Amygdala (tissue), 56 donors: ENCODE measurements at places on chromosomes 13 and 19.

DNA sequence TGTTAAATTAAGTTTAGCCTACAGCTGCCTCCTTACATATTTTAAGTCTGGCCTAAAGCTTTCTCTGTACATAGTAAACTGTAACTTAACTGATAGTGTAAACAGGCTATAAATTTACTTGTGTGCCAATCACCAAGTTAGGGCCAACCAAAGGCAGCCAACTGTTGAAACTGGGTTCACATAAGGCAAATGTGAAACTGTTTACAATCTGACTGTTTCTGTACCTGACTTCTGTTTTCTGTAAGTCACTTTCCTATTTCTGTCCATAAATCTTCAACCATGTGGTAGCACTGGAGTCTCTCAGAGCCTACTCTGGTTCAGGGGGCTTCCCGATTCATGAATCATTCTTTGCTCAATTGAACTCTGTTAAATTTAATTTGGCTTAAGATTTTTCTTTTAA, 103.1 kb downstream of the RAP2A start:
- DNase-seq = no peak

DNA sequence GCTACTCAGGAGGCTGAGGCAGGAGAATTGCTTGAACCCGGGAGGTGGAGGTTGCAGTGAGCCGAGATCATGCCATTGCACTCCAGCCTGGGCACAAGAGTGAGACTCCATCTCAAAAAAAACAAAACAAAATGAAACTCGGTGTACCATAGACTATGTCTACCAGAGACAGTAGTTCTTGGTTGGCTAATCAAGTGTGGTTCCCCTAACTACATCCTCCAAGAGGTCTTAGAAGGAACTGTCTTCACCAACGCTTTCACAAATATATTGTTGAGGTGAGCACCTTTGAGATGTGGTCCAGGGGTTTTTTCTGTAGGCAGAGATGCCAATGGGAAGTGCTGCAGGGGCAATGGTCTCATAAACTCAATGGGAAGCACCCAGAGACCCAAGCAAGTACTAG, 48.0 kb downstream of the RFC3 start:
- DNase-seq = no peak

DNA sequence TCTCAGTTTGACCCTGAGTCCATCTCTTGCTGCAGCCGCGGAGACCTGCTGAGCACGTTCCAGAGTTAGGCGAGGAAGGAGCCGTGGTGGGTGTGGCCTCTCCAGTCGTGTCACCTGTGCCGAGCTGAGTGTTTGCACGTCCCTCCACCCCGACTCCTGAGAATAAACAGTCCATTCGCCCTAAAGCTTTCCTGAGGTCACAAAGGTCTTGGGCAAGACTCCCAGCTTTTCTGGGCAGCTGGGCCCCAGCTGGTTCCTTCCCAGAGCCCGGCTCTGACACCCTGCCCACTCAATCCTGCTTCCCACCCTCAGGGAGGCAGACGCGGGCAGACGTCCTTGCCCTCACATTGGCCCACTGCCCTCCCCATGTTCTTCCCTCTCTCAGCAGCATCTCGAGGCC, 142.2 kb downstream of the KCTD15 start:
- no peak for DNase-seq

DNA sequence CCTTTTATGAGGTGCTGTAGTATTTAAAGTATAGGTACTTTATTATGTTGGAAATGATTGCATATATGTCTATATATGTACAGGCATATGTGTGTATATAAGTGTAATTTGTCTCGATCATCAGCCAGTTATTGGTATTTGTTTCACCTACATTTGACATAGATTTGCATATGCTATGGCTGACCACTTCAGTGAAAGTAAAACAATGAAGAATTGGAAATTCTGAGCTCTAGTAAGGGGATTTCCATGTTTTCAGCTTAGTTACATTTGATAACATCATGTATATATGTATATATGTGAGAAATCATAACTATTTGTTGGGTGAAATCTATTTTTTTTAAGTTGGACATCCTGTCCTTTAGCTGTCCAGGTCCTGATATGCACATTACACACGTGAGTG, 1303.9 kb downstream of the EFNB2 start:
- DNase-seq = no peak

DNA sequence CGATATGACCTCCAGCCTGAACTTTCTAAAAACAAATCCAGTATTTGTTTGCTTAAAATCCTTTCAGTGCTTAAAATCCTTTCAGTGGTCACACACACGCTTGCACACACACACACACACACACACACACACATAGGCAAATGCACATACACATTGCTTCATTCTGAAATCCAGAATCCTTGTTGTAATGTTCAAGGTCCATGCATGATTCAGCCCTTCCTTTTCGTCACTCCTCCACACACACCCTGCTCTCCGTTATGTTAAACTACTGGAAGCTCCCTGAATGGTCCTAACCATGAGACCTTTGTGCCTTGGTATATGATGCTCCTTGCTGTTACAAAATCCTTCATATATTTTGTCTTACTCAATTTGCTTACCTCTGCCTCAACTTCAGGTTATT, 44.9 kb downstream of the SERTM1 start:
- DNase-seq = no peak

DNA sequence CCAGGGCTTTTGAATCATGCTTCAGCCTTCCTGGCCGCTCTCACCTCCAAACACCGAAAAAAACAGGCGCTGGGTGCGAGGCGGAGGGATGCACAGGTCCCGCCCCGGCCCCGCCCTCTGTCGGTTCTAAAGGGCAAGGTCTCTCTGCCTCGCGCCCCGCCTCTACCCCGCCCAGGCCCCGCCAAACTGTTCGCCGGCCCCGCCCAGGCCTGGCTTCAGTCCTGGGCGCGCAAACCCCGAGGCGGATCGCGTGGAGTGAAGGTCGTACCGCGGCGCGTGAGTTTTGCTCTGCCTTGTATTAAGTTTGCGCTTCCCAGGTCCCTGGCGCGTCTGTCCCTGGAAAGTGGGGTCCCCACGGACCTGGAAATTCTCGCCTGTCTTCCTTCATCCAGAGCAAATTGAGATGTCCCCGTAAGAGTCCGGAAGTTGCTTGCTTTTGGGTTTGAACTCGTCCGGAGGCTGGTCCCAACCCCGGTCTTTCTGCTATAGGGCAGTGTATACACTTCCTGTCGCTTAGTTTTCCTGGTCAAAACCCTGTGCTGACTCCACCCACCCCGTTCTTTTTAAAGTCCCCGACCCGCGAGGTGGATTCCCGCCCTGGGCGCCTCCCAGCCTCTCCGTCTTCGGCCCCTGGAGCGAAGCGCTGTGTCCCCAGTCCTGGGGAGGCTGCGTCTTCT, 8.4 kb downstream of the ZNF808 start:
- no peak for DNase-seq

GRCh38 chr19:42455621-42456081, 12.9 kb upstream of the CXCL17 start:
- DNase-seq = no peak

- no peak for DNase-seq
These were observed 576 bp upstream of the EPN1 start for GRCh38 chr19:55674459-55674840.

- DNase-seq = no peak
These were observed 86.3 kb downstream of the SPACA7 start for GRCh38 chr13:112462408-112462807.

DNA sequence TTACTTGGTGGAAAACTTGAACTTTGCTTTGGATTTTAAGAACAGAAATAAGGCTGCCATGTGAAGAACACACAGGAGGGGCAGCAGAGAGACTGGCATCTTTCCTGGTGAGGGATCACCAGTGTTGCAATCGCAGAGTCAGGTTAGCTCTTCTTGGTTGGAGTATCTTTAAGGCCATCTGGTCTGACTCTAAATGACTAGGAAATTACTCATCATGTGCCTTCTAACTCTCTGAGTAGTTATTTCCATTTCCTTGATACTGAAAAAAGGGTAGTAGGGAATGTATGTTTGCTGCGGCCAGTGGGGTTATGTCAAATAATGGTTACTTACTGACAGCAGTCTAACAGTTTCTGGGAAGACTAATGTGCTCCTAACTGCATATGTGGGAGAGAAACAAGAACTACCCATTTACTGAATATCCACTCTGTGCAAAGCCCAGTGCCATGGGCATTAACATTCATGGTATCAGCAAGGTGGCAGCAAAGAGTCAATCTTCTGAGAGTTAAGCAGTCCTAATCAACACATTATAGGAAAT, 122.1 kb downstream of the COG6 start:
- no peak for DNase-seq

DNA sequence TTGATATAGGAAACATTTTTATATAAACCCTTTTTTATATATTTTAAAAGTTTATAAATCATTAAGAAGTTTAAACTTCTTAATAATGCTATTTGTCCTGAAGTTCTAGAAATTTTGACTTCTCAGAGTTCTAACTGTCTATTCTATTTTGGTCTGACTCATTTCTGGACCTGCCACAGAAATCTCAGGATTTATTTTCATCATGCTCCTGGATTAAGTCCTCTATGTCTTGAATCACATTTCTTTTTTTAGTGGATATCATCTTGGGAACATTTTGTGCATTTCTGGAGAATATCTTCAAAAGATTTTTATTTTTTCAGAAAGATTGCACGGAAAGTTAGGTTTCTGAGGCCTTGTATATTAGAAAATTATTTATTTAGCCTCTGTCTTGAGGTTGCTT, 289.1 kb downstream of the NDFIP2 start:
- no peak for DNase-seq
